D721Med (cell line): ENCODE measurements at places on chromosomes 2 and 18.
A peak's percentile ranks its signal among the peaks of the same experiment; 100 is the strongest.

GRCh38 chr2:238709325-238710025, 138.4 kb upstream of the TWIST2 start:
- DNase-seq = no peak

GRCh38 chr18:42230636-42231035, 275.6 kb downstream of the PIK3C3 start:
- DNase-seq = no peak

GRCh38 chr2:138486363-138487198, 15.0 kb upstream of the SPOPL start:
- DNase-seq = no peak

DNA sequence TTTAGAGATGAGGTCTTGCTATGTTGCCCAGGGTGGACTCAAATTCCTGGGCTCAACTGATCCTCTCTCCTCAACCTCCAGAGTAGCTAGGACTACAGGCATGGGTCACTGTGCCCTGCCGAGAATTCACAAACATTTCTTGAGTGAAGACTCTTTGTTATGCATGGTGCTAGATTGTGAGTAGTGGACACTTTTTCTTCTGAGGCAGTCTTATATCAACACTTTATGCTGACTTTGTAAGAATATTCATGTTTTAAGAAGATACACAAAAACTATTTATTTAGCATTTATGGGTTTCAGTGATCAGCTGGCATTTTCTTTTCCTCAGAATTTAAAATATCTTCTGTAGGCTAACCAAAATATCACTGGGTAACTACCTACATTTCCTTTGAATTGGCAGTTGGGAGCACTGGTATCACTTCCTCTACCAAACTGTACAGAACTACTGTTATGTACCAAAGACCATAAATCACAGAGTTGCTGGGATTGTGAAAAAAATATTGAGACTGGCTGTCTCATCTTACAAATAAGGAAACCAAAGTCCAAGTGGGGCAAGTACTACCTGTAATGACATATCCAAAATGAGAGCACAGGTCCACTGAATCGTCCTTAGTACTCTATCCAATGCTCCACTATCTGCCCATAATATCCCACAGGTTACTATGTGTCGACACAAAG, 34.0 kb downstream of the DOCK10 start:
- DNase-seq = no peak

DNA sequence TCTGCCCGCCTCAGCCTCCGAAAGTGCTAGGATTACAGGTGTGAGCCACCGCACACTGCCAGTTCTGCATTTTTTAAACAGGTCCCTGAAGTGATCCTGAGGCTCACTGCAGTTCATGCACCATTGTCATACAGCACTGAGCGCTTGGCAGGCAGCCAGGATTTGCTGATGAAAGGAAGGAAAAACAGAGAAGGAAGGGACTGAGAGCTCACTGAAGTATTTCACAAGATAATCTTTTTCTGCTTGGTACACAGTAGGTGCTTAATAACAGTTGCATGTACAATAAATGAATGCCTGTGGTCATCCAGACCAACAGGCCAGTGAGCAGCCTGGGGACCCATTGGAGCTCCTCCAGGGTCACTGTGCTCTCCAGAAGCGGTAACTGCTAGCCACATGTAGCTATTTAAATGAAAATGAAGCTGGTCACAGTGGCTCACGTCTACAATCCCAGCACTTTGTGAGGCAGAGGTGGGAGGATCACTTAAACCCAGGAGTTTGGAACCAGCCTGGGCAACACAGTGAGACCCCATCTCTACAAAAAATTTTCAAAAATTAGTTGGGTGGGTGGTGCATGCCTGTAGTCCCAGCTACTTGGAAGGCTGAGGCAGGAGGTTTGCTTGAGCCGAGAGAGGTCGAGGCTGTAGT, 33.1 kb upstream of the SMAD7 start:
- no peak for DNase-seq

DNA sequence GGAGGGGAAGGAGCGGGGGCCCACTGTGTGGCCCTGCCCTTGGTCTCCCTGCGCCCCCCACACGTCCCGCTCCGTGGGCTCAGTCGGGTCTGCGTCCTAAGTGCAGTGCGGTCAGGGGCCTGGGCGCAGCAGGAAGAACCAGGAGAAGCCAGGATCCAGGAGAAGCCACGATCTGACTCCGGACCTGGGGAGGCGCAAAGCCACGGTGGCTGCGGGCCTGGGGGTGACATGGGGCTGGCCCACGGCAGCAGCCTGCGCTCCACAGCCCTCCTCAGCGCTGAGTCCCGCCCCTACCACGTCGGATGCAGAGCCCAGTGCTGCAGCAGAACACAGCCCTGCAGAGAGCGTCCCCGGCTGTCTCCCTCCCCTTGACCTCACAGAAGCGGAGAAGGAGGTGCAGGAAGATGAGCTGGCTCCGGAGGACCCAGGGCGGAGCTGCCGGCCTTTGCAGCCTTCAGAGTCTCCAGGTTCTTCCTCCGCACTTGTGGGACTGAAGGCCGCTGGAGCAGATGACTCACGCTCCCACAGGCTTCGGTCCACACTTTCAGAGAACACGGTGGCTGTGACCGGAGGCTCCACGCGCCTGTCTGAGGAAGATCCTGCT, 589.2 kb upstream of the SALL3 start:
- no peak for DNase-seq

DNA sequence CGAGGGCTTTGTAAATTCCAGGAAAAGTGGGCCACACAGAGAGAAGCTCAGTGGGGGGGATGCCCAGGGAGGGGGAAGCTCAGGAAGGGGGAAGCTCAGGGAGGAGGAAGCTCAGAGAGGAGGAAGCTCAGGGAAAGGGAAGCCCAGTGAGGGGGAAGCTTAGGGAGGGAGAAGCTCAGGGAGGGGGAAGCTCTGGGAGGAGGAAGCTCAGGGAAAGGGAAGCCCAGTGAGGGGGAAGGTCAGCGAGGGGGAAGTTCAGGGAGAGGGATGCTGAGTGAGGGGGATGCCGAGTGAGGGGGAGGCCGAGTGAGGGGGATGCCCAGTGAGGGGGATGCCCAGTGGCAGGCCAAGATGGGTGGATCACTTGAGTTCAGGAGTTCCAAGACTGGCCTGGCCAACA, 821 bp upstream of the CHRNG start:
- peak; percentile 13 for DNase-seq

- DNase-seq = no peak
Measured at GRCh38 chr18:77749089-77749488, 499.4 kb downstream of the GALR1 start.
